SW480 (cell line): ENCODE measurements at places on chromosomes 7 and 10.

DNA sequence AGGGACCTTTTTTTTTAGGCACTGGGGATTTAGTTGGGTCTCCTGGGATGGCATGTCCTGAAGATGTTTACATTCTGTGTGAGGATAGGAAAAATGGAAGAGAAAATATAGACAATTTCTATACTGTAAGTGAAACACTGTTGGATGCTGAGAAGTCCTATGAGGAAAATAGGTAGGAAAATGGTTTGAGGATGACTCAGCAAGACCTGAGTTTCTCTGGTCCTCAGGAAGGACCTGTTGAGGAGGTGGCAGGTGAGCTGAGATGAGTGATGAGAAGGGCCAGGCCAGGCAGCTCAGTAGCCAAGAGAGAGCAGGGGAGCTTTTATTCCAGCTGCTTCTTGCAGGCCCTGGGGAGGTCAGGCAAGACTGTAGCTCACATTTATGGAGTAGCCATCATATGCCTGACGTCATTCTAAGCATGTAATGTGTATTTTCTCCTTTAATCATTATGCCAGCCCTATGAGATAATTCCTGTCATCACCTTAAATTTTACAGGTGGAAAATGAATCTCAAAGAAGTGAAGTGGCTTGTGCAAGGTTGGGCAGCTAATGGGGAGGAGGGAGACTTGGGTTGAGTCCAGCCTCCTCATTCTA is 19.1 kb upstream of the LRRC18 start:
- no peak for DNase-seq

- no peak for DNase-seq
Observed at GRCh38 chr10:12919574-12919973, 81.9 kb downstream of the CCDC3 start.

- no peak for DNase-seq
Observed at GRCh38 chr7:25095516-25096345, 29.3 kb downstream of the CYCS start.

- DNase-seq, result peak; percentile 69
Observed at GRCh38 chr7:17298840-17299482, 509 bp downstream of the AHR start.

DNA sequence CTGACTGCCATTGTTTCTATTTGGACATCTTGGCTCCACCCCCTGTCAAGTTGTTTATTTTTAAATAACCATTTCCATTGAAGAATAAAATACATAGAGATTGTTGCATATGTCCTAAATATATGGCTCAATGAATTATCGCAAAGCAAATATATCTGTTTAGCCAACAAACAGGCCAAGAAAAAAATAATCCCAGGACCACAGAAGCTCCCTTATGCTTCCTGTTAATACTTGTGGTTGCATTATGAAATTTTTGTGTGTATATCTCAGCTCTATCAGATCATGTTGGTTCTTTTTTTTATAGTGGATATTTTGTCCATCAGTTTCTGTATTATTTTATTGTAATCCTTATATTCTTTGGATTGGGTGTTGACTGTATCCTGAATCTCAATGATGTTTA is 53.4 kb upstream of the CYP2C8 start:
- no peak for DNase-seq

DNA sequence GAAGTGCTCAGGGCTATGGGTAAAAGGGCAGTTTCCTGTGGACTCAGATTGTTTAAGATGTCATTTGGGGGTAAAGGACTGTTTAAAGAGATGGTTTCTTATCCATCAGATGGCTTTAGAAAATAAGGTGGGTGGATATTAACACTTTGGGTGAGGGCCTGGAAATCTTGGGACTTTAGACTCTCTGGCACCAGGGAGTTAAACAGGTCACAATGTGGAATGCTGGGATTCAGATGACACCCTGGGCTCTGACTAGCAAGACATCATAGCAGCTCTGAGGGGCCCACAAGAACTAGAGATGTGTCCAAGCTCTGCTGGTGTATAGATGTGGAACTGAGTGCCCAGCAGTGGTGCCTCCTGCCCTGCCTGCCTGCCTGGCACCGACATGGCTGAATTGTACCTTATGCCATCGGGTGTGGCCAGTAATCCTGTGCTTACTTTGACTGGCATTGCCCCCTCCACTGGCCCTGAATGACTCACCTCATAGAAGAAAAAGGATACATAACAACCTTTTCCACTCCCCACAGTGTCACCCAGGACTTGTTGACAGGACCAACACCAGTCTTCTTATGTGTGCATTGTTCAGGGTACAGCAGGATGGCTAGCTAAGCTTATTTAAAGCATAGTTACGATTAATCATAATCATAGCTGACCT is 100.0 kb upstream of the PRR15 start:
- DNase-seq, result peak; percentile 36

- no peak for DNase-seq
Observed at GRCh38 chr10:6746782-6747181, 166.7 kb upstream of the PRKCQ start.

DNA sequence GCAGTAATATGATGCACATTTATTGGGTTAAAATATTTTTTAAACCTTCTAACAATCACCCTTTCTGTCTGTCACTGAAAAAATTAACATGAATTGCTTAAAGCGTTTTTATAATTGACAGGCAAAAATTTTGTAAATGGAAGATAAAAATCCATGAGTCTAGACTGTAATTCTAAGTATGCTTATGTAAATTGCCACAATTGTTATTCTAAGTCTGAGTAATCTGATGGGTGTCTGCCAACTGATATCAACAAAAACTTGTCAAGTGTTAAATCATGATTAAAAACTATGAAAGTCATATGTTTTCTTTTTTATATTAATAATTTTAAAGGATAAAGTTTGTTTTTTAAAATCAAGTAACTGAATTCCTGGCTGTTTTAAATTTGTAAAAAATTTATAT is 208.2 kb downstream of the CDK14 start:
- DNase-seq, result no peak

DNA sequence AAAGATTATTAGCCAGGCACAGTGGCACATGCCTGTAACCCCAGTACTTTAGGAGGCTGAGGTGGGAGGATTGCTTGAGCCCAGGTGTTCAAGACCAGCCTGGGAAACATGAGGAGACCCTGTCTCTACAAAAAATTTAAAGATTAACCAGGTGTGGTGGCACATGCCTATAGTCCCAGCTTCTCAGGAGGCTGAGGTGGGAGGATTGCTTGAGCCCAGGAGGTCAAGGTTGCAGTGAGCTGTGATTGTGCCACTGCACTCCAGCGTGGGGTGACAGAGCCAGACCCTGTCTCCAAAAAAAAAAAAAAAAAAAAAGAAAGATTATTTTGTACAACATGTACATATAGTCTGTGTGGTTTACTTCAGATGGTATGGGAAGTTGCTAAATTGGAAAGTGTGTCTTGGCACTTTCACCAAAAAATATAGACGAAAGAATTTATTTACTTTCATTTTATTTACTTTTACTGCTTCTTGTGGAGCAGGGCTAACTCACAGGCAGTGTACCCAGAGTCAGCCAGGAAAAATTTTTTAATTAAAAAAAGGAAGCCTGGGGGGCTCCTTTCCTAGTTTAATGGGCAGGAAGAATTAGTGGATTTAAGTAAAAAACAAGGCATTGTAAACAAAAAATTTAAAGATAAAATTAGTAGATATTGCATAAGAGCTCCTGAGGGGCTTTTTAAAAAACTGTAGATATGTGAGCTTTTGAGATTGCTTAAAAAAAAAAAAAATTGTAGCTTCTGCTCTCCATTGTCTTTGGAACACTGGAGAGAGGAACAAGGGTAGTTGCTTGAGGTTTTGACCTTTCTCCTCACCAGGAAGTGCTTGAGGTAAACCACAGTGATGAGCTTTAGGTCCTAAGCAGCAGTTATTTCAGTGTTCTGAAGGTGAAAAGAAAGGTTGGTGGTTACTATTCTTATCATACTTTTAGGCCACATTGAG is 44.6 kb upstream of the VDAC2 start:
- peak; percentile 2 for DNase-seq

DNA sequence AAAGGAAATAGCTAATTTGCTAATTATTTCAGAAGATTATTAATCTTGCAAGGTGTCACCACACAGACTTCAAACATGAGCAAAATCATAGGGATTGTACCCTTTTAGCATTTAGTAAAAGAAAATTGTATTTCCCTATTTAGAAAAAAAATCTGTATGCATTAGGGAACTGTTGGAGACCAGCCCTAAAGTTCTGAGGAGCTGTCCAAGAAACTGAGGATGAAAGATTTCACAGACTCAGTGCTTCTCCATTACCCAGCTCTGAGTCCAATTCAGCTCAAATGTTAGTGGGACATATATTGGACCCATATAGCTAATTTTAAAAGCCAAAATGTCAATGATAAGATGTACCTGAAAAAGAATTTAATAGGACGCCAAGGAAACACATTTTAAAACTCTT is 271.7 kb downstream of the SNX10 start:
- DNase-seq, result no peak

GRCh38 chr10:100531761-100532160 is 2.1 kb upstream of the NDUFB8 start:
- no peak for DNase-seq

DNA sequence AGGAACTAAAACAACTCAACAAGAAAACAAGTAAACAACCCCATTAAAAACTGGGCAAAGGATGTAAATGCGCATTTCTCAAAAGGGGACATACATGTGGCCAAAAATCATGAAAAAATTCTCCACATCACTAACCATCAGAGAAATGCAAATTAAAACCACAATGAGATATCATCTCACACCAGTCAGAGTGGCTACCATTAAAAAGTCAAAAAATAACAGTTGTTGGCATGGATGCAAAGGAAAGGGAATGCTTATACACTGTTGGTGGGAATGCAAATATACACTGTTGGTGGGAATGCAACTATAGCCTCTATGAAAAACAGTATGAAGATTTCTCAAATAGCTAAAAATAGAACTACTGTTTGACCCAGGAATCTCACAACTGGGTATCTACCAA is 60.0 kb upstream of the LANCL2 start:
- no peak for DNase-seq

GRCh38 chr7:150778738-150779301 is 21.3 kb downstream of the TMEM176B start:
- peak; percentile 73 for DNase-seq

- no peak for DNase-seq
Observed at GRCh38 chr7:13106513-13106912, 419.1 kb downstream of the ARL4A start.

GRCh38 chr10:29067628-29068027 is 221.2 kb upstream of the LYZL1 start:
- no peak for DNase-seq

- DNase-seq, result no peak
Observed at GRCh38 chr7:152899548-152900109, 140.1 kb downstream of the ACTR3B start.

- no peak for DNase-seq
Observed at GRCh38 chr7:88095-88926, 104.1 kb upstream of the FAM20C start.

GRCh38 chr10:21530641-21531040 is 3.4 kb upstream of the MLLT10 start:
- DNase-seq, result no peak

DNA sequence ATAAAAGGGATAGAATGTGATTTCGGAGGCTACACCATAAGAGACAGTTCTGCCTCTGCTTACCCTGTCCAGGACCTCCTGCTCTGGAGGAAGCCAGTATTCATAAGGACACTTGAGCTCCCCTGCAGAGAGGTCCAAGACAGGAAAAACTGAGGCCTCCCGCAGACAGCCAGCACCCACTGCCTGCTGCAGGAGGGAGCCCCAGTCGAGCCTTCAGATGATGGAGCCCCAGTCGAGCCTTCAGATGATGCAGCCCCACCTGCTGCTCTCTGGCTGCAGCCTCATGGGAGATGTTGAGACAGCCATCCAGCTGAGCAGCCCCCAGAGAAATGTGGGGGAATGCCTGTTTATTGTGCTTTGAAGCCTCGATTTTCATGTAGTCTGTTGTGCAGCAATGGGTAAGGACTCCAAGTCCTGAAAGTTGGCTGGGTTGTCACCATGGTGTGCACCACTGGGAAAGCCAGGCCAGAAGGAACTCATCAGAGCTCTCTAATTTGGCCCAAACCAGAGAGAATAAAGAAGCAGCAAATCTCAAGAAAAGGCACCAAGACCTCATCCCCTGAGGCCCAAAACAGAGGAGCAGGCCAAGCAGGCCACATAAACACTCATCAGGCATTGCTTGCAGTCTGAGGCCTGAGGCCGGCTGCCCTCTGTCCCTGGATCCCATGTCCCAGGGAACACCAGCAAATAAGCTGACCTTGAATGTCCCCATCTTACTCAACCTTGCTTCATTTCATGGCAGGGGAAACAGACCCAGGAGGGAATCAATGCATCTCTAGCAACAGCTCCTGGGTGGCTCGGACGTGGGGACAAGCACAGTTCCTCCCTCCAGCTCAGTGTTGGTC is 30.9 kb downstream of the CALML5 start:
- DNase-seq, result no peak

GRCh38 chr7:96989241-96989858 is 16.0 kb upstream of the DLX6 start:
- no peak for DNase-seq

DNA sequence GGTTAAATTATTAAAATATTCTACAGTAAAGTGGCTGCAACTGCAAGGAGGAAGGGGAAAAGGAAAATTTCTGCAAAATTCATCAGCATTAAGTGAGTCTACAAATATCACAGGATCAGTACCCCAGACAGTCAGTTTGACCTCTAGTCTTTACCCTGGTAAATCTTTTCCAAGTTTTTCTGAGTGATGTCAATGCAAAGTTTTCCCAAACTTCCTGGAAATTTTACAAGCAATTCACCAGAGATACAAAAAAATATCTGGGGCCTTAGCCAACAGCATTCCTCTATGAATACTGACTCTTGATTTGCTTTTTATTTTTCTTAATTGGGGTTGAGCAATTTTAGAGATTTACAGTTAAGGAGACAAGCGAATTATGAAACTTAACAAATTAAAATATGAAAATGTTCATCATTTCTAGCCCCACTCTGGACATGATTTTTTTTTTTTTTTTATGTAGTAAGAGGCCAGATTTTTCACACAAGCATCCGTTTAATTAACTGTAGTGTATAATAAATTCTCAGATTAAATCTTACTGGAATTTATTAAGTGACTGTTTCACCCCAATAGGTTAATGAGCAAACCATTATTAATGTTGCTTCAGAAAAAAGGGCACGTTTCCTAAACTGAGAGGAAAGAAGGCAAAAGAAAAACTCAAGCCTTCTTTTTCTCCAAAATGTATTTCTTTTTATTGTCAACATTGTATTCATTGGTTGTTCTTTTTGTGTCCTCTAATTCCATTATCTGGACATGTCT is 539.5 kb upstream of the FZD8 start:
- no peak for DNase-seq

DNA sequence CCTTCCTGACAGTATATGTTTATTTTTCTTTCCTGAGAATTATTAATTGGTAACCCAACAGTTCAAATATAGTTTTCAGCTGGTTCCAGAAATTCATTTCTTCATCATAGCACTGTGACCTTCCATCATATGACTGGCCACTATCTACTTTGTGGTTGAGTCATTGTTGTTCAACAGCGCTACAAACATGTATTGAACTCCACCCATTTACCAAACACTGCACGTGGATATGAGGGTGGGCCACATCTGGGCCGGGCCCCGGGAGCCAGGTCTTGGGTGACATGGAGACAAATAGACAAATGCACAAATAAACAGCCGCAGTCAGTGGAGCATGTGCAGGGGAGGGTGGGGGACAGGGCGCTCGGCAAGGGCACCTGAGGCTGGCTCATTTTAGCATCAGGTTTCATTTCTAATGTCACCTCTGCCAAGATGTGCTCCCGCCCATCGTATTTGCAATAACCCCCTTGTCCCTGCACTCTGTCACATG is 24.0 kb upstream of the EEPD1 start:
- peak; percentile 26 for DNase-seq

- DNase-seq, result no peak
Observed at GRCh38 chr7:158448430-158449100, 139.1 kb downstream of the PTPRN2 start.

GRCh38 chr7:45394117-45394708 is 180.0 kb upstream of the ADCY1 start:
- no peak for DNase-seq

GRCh38 chr10:45294681-45295080 is 20.7 kb downstream of the OR13A1 start:
- no peak for DNase-seq
